ENCODE measurements at places on chromosomes 12 and 14.

DNA sequence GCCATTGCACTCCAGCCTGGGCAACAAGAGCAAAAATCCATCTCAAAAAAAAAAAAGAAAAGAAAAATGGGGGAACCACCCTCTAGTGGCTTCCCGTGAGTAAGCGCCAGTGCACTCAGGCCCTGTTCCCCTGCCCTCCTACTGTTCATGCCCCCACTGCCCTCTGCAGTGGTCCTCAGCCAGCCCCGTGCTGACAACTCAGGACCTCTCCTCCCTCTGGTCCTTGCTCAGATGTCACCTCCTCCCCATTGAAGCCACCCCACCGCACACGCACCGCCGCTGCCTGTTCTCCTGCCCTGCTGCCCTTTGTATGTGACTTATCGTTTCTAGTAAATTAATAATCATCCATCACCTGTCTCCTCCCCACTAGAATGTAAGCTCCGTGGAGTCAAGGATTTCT lies 58.8 kb upstream of the DYNC1H1 start:
- no peaks in the 10 kb centered on the region for H3K27me3 ChIP-seq
- H3K4me3 ChIP-seq, result no peak overlapping the region
- H3K27ac ChIP-seq, result no peak overlapping the region
- peaks cover 74% of the 10 kb centered on the region for H3K36me3 ChIP-seq

- no peaks in the 10 kb centered on the region for H3K36me3 ChIP-seq
- no peaks in the 10 kb centered on the region for H3K27me3 ChIP-seq
- H3K4me3 ChIP-seq, result no peak overlapping the region
- H3K4me1 ChIP-seq, result no peaks in the 10 kb centered on the region
- H3K27ac ChIP-seq, result no peak overlapping the region
Measured at GRCh38 chr12:103771466-103771865, 69.6 kb downstream of the NT5DC3 start.

GRCh38 chr12:110581931-110582275 lies 1.2 kb downstream of the PPTC7 start:
- peak overlapping the region; percentile 71 for H3K27ac ChIP-seq
- H3K27me3 ChIP-seq, result no peaks in the 10 kb centered on the region
- no peak for DNase-seq

DNA sequence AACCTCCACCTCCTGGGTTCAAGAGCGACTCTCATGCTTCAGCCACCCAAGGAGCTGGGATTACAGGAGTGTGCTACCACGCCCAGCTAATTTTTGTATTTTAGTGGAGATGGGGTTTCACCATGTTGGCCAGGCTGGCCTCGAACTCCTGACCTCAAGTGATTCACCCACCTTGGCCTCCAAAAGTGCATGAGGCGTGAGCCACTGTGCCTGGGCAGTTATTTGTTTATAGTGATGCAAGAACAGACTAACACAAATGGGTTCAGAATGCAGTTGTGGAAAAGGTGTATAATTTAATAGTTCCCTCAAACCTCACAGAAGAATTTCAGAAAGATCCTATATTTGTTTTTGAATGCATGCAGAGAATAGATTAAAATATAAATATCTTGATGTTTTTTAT lies 447.1 kb downstream of the ZFP36L1 start:
- H3K27me3 ChIP-seq, result no peaks in the 10 kb centered on the region
- H3K27ac ChIP-seq, result no peak overlapping the region
- no peak overlapping the region for H3K4me3 ChIP-seq
- no peaks in the 10 kb centered on the region for H3K36me3 ChIP-seq
- no peak for DNase-seq

- no peak overlapping the region for H3K27ac ChIP-seq
- H3K36me3 ChIP-seq, result no peaks in the 10 kb centered on the region
- no peaks in the 10 kb centered on the region for H3K27me3 ChIP-seq
- H3K4me1 ChIP-seq, result peaks cover 87% of the 10 kb centered on the region
Measured at GRCh38 chr14:49975799-49976198, 82.9 kb downstream of the ARF6 start.

DNA sequence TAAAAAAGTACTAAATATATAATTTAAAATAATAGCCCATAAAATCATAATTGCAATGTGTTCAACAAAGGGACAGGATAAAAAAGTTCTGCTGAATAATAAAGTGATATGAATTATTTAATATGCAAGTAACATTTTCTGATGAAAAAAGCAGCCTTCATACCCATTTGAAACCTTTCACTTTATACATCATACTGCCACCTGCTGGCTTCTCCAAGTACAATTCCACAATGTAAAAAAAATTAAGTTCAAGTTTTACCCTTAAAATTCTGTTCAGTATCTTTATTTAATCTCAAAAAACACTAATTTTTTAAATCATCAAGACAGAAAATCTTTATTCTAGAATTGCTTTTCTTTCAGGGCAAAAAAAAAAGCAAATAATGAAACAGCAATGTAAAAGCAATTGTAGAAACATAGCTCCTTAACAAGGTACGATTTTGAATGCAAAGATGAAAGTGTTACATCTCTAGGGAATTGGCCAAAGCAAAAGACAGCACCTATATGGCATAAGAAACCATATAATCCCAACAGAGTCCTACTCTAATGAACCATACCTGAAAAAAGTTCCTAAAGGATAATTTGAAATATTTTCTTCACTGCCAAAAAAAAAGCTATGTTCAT lies 15.0 kb downstream of the MDM1 start:
- H3K27ac ChIP-seq, result no peak overlapping the region
- H3K36me3 ChIP-seq, result peaks cover 13% of the 10 kb centered on the region
- no peak overlapping the region for H3K4me3 ChIP-seq
- H3K4me1 ChIP-seq, result no peaks in the 10 kb centered on the region
- no peaks in the 10 kb centered on the region for H3K27me3 ChIP-seq
- DNase-seq, result peak; percentile 24

- peaks cover 78% of the 10 kb centered on the region for H3K4me1 ChIP-seq
- no peaks in the 10 kb centered on the region for H3K36me3 ChIP-seq
- no peak overlapping the region for H3K4me3 ChIP-seq
- no peaks in the 10 kb centered on the region for H3K27me3 ChIP-seq
Measured at GRCh38 chr12:111412007-111412829, 6.5 kb downstream of the SH2B3 start.

DNA sequence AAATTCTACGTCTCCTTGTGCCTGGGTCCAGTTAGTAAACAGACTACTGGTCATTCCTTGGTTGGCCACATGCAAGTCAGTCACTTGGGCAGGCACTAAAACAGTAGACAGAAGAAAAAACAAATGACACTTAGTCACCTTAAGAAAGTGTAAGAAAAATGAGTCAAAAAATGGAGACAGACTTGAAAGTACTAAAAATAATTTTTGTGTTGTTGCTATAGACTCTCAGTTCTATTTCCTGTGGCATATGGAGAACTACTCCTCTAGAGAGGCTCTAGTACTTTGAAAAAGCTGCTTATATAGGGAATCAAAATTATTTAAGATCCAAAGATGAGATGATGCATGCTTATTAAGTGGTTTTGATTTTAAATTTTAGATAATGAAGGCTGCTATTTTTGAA lies 56.0 kb downstream of the PTPRB start:
- no peaks in the 10 kb centered on the region for H3K36me3 ChIP-seq
- H3K27ac ChIP-seq, result no peak overlapping the region
- H3K4me1 ChIP-seq, result no peaks in the 10 kb centered on the region

DNA sequence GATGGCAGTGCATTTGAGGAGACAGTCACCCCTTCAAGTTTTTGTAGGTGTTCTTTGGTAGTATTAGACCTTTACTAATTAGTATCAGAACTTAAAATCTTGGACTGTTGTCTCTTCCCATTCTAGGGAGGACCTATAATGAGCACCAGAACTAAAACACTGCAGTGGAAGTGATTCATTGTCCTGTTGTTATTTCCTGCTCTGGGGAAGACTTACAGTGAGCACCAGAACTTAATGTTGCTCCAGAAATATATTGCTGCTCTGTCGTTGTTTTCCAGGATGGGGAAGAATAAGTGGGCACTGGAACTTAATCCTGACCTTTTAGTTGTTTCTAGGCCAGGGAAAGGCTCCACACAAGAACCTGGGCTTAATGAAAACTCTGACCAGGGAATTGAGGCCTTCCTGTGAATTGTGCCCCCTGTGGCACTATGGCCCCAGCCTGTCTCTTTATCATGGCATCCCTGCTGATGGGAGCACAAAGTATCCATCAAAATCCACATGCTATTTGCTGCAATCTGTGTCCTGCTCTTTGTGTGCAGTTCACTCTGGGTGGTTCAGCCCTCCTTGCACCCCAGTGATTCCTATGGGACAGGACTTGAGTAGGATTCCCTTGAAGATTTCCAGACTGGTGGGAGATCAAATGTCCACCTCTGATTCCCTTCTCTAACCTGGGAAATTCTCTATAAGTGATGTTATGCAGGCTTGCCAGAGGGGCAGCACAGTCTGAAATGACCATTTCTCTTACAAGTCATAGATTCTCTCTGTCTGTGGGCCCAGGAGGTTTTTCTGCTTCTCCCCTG lies 175.8 kb downstream of the PAWR start:
- no peaks in the 10 kb centered on the region for H3K27me3 ChIP-seq
- H3K36me3 ChIP-seq, result no peaks in the 10 kb centered on the region
- no peak for DNase-seq
- H3K27ac ChIP-seq, result no peak overlapping the region
- H3K4me3 ChIP-seq, result no peak overlapping the region
- no peaks in the 10 kb centered on the region for H3K4me1 ChIP-seq

DNA sequence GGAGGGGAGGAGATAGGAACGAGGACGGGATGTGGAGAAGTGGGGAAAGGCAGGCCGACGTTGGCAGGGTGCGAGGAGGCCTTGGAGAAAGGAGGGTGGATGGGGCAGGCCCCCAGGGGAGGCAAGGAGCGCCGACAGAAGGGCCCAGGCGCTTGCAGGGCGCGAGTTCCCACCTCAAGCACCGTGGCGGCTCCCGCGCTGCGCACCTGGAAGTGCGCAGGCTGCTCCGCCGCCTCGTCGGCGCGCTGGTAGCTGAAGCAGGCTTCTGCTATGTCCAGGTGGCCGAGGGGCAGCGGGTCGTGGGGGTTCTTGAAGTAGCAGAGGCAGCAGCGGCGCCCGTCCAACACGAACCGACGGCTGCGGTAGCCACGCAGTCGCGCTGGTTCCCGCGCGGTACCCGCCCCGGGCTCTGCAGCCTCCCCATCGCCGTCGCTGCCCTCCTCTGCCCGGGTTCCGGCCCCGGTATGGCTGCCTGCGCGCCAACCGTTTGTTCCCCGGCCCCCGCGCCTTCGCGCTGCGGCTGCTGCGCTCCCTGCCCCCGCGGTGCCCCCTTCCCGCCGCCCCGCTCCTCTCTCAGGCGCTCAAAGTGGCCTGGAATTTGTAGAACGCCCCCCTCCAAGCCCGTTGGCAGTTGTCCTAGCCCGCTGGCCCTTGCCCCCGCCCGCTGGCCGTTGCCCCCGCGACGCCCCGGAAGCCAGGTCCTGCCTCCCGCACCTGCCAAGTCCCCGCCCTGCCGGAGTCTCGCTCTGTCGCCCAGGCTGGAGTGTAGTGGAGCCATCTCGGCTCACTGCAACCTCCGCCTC lies 1.1 kb upstream of the ACTR6 start:
- peak; percentile 75 for DNase-seq
- H3K27ac ChIP-seq, result peak overlapping the region; percentile 96
- no peaks in the 10 kb centered on the region for H3K27me3 ChIP-seq
- H3K4me3 ChIP-seq, result peak overlapping the region; percentile 91
- peaks cover 31% of the 10 kb centered on the region for H3K4me1 ChIP-seq

DNA sequence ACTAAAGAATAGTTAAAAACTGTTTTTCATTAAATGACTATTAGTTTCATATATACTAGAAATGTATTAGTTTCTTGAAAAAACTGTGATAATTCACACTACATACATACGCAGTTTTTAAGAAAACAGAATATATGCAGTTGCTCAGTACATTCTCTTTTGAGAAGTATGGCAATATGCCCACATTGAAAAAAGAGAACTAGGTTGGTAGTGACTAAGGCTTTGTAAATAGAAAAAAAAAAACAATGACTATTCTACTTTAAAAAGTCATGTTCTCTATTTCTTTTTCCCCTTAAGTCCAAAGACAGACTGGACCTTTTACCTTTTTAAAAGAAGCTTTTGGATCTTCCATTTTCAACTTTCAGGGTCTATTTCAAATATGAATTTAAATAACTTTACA lies 25.0 kb downstream of the SNX6 start:
- no peak overlapping the region for H3K4me3 ChIP-seq
- DNase-seq, result no peak
- no peaks in the 10 kb centered on the region for H3K27me3 ChIP-seq
- peaks cover 42% of the 10 kb centered on the region for H3K36me3 ChIP-seq

GRCh38 chr14:95784137-95784536 lies 70.2 kb upstream of the TCL1A start:
- no peak overlapping the region for H3K27ac ChIP-seq
- DNase-seq, result no peak
- no peak overlapping the region for H3K4me3 ChIP-seq

- peaks cover 8% of the 10 kb centered on the region for H3K36me3 ChIP-seq
- H3K4me3 ChIP-seq, result peak overlapping the region; percentile 61
Measured at GRCh38 chr12:6688543-6688998, 604 bp downstream of the ZNF384 start.

DNA sequence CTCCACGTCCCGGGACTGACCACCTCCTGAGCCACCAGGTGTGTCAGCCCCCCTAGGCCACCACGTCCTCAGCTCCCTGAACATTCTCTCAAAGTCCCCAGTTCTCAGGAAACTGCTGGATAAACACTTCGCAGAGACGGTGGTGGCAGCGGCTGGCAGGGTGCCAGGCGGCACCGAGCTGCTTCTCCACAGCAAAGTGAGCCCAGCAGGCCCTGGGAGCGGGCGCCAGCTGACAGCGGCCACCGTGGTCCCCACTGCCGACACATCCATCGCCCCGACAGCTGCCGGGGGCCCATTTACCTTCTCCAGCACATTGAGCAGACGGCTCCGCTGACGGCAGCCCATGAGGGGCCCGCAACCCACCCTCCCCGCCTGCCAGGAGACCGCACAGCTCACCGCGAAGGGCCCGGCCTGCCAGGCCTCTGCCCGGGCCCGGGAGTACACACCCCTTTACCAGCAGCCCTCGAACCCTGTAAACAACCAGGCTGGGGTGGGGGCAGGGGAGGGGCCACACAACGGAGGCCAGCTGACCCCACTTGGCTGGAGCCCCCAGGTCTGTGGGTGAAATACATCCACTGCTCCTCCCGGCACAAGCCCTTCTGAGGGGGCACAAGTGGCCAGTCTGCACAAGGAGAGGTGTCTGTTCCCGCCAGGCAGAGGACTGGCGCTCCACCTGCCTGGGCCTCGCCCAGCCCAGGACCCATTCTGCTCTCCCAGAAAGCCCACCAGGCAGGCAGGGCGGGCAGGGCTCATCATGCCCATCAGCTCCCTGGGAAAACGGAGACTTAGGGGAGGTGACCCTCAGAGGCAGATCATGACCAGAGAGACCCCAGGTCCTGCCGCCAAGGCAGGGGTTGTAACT lies 10.5 kb downstream of the AKT1 start:
- H3K4me3 ChIP-seq, result no peak overlapping the region
- H3K4me1 ChIP-seq, result peaks cover 9% of the 10 kb centered on the region
- H3K36me3 ChIP-seq, result no peaks in the 10 kb centered on the region
- no peak overlapping the region for H3K27ac ChIP-seq

GRCh38 chr14:76313303-76313702 lies 62.6 kb upstream of the ESRRB start:
- no peaks in the 10 kb centered on the region for H3K27me3 ChIP-seq
- H3K4me1 ChIP-seq, result no peaks in the 10 kb centered on the region
- H3K36me3 ChIP-seq, result no peaks in the 10 kb centered on the region
- H3K27ac ChIP-seq, result no peak overlapping the region

DNA sequence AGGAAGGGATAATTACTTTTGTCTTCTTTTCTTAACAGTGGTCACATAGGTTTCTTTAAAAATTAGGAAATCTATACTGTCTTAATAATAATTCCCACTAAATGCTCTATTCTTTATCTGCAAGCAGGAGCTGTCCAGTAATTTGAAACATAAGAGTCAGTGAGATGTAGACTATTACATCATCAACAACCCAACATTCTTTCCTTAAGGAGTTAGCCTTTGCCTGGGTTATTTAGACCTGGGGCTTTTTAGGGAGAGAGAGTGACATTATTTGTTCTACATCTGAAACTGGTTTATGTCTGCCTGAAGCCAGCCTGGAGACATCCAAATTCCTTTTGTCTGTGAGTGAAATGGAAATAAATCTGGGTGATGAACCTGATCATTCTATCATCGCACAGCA lies 294.4 kb downstream of the TMTC2 start:
- H3K4me3 ChIP-seq, result no peak overlapping the region
- no peak overlapping the region for H3K27ac ChIP-seq
- H3K27me3 ChIP-seq, result no peaks in the 10 kb centered on the region
- no peaks in the 10 kb centered on the region for H3K36me3 ChIP-seq
